ENCODE measurements at places on chromosomes 7 and 10.

GRCh38 chr10:107915215-107915610 lies 750.7 kb upstream of the SORCS1 start:
- DNase-seq = peak; percentile 1

- peak; percentile 82 for DNase-seq
Observed at GRCh38 chr7:129989466-129989865, 36.7 kb upstream of the UBE2H start.

DNA sequence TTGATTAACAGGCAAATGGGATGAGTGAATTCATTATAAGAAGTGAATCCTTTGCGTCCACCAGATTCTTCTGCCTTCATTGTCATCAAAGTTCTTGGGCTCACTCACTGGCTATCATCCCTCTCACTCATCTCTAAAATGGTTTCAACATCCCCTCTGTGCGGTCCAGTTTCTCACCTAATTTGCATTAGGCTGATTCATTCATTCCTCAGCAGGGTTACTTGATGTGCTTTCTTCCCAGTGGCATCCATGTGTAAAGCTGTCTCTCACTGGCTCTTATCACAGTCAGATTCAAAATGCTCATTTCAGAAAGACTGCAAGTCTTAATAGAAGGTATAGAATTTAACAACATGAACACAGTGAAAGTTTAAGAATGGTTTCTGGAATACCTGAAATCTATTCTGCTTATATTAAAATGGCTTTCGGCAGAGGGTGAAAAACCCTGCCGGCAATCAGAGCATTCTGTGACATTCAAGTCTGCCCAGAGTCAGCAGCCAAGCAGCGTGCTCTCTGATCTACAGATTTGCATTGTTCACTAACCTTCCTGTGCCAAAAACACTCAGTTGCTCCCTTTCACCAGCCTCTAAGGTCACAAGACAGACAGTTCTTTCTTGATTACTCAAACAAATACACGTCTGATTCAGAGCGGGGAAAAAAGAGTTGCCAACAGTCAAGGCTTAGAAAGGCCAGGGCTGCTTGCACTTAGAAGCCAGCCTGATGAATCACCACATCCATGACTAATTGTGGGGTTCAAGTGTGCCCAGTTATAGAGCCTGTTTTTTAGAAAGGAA lies 106.7 kb downstream of the TES start:
- peak; percentile 96 for DNase-seq

DNA sequence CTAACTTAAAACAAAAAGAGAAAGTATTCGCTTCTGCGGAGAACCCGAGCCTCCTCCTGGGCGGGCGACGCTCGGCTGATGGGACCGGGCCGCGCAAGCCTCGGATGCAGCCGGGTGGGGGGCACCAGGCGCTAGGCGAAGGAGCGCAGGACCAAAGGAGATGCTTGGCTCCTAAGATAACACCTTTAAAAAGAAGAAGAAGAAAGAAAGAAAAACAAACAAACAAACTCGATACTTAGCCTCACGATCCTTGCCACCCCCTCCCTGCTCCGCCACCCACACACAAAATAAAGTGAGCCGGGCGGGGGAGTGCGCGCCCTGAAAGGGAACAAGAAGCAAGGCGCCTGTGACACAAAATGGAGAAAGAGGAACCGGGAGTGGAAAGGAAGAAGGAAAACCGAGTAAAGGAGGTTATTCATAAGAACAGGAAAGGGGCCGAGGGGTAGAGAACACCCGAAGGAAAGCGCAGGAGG lies 34.0 kb upstream of the EBLN1 start:
- peak; percentile 73 for DNase-seq

All from astrocyte of the hippocampus (primary cell).